Stimulated activated CD8-positive, alpha-beta memory T cell treated with anti-CD3 and anti-CD28 coated beads, Interleukin-15, amount 100 ng/mL, for 4 hours (primary cell): ENCODE measurements at places on chromosomes 1 and 21.

GRCh38 chr21:37783016-37783415 is 133.2 kb downstream of the KCNJ6 start:
- no peak for DNase-seq

GRCh38 chr1:232416026-232416568 is 213.8 kb downstream of the SIPA1L2 start:
- no peak for DNase-seq

- no peak for DNase-seq
Measured at GRCh38 chr1:26078286-26079177, 11.1 kb upstream of the TRIM63 start.

DNA sequence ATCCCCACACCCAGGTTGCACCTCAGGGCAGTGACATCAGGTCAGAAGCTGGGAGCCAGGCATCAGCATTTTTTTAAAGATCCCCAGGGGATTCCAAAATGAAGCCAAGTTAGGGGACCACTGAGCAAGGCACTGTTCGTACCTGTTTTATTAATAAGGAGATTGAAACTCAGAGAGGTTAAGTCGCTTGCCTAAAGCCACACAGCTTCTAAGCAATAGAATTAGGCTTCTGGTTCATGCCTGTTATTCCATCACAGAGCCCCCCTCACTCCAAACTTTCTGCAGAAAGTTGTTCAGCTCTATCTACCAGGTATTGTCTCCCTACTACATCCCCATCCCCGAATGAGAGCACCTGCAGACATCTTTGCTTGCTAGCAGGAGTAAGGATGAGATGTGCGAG is 28.7 kb downstream of the KCNN3 start:
- no peak for DNase-seq

DNA sequence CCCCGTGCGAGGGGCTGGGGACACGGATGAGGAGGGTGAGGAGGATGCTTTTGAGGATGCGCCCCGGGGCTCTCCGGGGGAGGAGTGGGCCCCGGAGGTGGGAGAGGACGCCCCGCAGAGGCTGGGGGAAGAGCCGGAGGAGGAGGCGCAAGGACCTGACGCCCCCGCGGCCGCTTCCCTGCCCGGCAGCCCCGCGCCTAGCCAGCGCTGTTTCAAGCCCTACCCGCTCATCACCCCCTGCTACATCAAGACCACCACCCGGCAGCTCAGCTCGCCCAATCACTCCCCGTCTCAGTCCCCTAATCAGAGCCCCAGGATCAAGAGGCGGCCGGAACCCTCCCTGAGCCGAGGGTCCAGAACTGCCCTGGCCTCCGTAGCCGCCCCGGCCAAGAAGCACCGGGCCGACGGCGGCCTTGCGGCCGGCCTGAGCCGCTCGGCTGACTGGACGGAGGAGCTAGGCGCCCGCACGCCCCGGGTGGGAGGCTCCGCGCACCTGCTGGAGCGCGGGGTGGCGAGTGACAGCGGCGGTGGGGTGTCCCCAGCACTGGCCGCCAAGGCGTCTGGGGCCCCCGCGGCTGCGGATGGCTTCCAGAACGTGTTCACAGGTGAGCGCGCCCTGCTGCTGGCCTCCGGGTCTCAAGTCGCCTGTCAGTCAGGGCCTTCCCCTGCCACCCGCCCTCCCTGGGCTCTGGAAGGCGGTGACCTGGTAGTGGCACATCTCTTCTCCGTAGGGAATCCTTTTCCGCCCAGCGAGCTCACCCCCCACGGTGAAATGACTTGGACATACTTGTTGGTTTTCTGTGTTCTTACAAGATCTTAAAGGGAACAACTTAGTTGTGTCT is 1.7 kb downstream of the FMN2 start:
- no peak for DNase-seq

DNA sequence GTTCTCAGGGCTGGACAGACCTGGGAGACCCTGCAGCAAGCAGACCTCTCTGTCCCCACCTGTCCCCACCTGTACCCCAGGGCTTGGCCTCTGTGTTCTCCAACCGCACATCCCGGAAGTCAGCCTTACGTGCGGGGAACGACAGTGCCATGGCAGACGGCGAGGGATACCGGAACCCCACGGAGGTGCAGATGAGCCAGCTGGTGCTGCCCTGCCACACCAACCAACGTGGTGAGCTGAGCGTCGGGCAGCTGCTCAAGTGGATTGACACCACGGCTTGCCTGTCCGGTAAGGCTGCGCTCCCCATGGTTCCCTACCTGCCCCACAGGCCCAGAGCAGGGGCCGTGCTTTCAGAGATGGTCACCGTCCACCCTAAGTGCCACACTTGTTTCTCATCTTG is 36.5 kb downstream of the ACOT11 start:
- no peak for DNase-seq
